SK-N-DZ (cell line): ENCODE measurements at places on chromosomes 2 and 18.
A peak's percentile ranks its signal among the peaks of the same experiment; 100 is the strongest.

DNA sequence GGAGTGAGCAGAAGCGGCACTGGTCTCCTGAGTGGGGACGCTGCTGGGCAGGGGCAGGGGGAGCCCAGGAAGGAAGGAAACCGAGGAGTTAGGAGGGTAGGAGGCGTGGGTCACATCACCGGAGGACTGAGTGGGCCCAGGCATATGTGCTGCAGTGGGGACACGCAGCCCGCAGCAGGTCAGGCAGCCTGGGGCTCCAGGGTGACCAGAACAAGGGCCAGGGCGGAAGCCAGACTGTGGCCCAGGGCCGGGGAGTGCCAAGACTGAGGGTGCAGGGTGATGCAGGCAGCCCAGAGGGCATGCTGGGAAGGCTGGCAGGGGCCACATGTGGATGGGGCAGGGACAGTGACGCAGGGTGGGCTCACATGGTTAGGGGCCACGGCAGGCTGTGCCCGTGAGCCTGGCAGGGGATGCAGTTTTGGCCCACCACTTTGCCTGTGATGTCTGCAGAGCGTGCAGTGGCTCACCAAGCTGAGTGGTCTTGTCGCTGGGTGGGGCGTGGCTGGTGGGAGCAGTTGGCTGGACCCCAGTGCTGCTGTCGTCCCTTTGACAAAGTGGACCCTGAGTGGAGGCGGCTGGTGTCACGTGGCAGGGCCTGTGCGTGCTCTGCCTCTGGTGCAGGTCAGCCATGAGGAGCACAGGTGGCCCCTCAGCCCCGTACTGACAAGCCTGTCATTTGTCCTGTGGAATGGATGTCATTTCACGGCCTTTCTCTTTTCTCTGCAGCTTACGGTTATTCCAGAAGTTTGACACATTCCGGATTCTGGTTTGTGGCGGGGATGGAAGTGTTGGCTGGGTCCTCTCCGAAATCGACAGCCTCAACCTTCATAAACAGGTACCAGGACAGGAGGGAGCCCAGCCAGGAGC is 87.1 kb downstream of the DGKD start:
- no peak for DNase-seq

- no peak for DNase-seq
These were observed 90.4 kb downstream of the TPO start for GRCh38 chr2:1503471-1504310.

GRCh38 chr2:33272001-33272400 is 204.4 kb upstream of the RASGRP3 start:
- DNase-seq = no peak

GRCh38 chr18:22432657-22433137 is 15.0 kb upstream of the CTAGE1 start:
- no peak for DNase-seq

- DNase-seq = no peak
These were observed 124.8 kb downstream of the TTC32 start for GRCh38 chr2:19776941-19777514.

DNA sequence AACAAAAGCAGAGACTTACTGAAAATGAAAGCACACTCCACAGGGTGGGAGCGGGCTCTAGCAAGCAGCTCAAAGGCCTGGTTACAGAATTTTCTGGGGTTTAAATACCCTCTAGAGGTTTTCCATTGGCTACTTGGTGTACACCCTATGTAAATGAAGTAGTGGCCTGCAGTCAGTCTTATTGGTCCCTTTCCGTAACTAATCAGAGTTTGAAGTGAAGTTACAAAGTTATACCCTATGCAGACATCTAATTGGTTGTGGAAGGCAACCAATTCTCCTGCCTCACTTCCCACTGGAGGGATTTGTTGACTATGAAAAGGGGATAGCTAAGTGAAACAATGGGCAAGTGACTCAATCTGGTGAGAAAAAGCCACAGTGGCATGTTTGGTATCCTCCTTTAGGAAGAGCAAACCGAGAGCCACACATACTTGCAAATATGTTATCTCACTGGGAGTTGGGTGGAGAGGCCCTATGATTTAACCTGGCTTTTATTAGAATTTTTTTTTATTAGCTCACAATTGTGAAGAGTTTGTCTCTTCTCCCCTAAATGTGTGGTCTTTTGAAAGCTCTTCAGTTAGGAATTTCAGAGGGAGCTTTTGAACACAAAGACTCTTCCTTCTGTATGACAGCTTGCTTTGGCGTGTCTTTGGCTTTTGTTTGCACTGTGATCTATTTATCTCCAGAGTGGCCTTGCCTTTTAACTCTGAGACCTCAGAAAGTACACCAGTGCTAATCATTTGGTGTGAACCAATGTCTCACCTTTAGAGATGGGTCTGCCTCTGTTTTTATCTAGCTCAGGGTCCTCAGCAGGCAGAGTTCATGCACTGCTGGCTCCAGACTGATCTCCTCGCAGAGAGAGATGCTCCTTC is 69.6 kb downstream of the MAP4K4 start:
- DNase-seq = no peak

DNA sequence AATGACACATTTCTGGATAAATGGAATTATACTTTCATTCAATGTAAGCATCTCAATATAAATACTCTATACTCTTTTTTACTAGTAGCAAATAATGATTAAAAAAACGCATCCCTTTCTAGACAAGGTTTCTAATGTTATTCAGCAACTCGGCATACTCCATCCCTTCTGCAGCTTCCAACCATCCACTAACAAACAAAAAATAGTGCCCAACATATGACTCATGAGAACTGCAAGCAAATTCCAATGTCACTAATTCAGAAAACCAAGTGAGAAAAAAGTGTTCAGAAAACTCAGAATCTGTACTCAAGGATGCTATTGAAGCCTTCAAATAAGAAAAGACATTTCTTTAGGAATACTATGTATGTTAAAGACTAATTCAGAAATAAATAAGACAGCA is 140.0 kb downstream of the BAZ2B start:
- no peak for DNase-seq

DNA sequence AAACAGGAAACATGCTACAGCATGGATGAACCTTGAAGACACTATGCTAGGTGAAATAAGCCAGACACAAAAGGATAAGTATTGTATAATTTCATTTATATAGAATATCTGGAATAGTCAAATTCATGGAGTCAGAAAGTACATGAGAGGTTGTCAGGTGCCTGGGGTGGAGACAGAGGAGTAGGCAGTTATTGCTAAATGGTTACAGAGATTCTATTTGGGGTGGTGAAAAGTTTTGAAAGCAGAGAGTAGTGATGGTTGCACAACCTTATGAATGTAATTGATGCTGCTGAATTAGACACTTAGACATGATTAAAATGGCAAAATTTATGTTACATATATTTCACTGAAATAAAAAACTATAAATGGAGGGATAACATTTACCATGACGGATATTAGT is 197.4 kb downstream of the VAPA start:
- DNase-seq = no peak

DNA sequence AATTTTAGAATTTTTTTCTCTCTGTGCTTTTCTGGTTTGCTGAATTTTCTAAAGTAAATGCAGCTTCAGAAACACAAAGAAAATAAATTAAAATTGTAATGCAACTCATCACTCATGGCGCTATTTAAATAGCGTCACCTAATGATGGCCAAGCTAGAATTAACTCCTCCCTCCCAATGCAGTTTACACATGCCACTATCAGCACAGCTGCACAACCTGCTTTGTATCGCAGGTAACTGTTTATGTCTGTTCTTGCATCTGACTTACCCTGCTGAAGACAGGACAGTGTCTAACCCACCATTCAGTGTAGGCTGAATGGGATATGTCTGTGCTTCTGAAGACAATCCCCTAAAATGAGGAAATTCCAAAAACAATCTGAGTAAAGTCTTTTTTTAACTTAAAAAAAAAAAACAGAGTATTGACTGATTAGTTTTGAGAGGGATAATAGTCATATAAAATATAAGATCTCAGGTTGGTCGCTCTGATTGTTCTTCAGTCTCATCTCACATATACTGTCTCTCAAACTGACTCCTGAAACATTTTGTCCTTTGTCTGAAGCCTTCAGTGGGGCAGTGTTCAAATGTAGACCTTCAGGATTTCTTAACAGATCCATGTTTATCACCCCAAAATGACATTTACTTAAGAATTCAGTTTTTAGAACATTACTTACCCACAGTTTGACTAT is 271.4 kb downstream of the ZEB2 start:
- no peak for DNase-seq

- peak; percentile 52 for DNase-seq
These were observed at the start of gene RAX for GRCh38 chr18:59272891-59273758. TSS of gene RAX (minus strand) at chr18:59273454. CDS start at chr18:59273206, 248 bp downstream.

DNA sequence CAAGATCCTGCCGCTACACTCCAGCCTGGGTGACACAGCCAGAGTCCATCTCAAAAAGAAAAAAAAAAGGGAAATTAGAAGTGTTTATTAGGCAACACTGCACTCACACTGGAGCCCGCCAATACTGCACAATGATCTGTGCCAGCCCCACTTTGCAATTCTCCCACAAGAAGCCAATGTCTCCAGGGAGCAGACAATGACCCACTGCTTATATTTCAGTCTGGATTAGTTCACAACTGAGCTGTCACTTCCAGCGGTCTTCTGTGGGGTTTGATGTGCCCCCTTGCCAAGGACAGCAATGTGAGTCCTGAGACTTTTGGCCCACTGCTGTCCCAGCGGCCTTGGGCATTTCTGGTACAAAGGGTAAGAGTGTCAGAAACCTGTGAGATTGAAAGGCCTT is 85.6 kb upstream of the PPM1B start:
- no peak for DNase-seq

DNA sequence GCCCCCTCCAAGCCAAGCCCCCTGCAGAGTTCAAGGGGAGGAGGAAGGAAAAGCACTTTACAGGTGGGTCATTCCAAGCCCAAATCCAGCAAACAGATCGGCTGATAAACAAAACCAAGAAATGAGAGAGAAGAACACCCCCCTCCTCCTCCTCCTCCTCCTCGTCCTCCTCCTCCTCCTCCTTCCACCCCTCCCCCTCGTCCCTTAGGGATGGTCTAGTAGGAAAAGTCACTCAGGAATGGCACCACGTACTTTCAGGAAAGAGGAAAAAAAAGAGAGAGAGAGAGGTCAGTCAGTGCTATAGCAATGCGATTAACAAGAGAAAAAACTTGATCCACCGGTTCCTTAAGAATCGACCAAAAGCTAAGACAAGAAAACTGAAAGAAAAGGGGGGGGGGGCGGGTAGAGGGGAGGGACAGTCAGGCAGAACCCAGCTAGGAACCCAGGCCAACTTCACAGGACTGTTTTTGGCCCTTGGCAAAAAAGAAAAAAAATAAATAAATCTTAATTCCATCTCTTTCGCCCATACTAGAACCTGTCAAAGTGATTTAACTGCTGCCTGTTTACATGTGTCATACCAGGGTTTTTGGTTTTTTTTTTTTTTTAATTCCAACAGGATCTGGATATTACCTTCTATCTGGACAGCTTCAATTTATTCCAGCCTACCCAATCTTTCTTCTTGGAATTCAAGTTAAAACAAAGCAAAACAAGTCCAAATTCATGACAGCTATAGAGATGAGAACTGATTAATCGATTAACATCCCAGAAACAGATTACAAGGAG is 906 bp downstream of the IKZF2 start:
- DNase-seq = no peak

DNA sequence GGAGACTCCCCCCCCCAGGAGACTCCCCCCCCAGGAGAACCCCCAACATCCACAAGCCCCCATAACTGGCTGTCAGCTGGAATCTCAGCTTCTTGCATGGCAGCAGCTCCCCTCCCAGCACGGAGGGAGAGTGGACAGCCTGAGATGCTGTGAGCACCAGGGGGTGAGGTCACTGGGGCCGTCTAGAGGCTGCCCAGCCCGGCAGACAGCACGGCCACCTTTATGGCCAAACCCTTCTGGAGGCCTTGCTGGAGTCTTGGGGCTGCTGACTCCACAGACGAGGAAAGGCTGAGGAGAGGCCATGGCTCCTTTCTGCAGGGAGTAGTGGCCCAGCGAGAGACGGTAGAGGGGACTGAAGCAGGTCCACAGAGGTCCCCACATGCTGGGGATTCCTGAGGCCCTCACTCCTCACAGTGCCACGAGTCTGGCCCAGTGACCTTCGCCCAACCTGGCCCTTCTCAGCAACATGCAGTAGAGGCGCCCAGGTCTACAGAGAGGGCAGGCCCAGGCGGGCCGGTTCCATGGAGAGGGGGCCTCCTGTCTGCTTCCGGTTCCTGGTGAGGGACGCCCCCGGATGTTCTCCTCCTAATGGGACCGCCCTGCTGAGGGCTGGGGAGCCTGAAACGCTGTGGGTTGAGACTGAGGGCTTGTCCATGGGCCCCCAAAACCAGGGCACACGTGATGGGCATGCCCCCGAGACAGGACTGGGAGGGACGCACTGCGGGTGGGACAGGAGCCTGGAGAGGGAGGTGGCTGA is 122.6 kb upstream of the CTDP1 start:
- DNase-seq = no peak

DNA sequence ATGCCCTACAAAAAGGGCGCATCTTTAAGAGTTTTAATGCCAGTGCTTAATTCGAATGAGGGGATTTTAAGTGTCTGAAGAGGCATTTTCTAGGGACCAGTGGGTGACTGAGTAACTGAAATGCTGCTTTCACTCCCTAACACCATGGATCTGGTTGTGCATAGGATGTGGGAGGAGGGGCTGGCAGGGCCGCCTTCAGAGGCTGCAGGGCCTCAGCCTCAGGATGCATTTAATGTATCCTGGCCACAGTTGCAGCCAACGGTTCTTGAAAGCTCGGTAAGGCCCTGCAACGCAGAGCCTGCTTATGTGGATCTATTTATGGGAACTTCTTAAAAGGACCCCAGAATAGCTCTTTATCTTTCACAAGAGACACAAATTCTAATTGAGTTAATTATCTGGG is 25.8 kb upstream of the IL18RAP start:
- DNase-seq = no peak

GRCh38 chr2:47221946-47222345 is 66.8 kb upstream of the STPG4 start:
- DNase-seq = no peak

GRCh38 chr2:68860111-68860510 is 11.1 kb downstream of the BMP10 start:
- peak; percentile 93 for DNase-seq

DNA sequence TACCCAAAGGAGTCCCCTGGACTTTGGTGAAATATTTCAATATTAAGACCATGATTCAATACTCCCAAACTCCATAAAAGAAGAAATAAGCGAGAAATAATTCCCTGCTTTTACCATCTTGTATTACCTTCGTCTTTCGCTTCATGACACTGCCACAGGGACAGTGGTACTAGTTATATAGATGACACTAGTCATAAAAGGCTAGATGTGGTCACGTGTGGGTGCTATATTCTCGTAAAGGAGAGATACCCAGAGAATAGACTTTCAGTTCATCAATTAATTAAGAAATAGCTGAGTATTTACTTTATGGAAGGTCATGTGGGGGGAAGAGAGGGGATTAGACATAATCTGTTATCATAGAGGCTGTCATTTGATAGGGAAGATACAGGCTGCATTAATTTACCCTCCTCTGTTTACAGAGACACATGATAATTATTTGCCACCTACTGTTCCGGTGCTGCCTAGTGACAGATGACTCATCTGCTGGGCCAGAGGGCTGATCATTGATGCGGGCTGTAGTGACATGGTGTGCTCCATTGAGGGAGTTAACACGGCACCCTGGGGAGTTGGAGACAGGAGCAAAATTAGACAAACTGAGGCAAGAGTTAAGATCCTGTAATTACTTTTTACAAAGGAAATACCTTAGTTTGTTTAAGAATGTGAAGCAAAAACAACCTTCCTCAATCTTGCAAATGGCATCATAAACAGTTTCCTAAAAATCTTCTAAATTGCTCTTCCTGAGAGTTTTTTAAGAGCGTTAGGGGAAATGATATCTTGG is 78.2 kb upstream of the ITGB6 start:
- DNase-seq = no peak
